Foreskin keratinocyte (primary cell): ENCODE measurements at places on chromosomes 1 and 21. TPM values are rescaled to one million over a fixed set of nuclear protein-coding genes. Genes with fewer than 3 reads are reported as not detected.

The PDC gene
- not detected in 2 replicates for total RNA-seq

The PKLR gene
- 0.03 and 0.14 TPM in 2 replicates for total RNA-seq

The SH3BGR gene
- 1.3 and 1.6 TPM in 2 replicates for total RNA-seq

The CASQ1 gene
- total RNA-seq: not detected in 2 replicates

The WDR77 gene
- 66.6 and 74.0 TPM in 2 replicates for total RNA-seq

The GRIK1 gene
- total RNA-seq: not detected in 2 replicates

The FAM3B gene
- total RNA-seq: not detected in 2 replicates

The LYPD8 gene
- total RNA-seq: not detected in 2 replicates

The S100A1 gene
- total RNA-seq: not detected in 2 replicates

The BEST4 gene
- 0.14 TPM in 1 of 2 replicates, not detected in the other for total RNA-seq

The KCNA2 gene
- not detected in 2 replicates for total RNA-seq

The GFI1 gene
- 0.07 and 0.10 TPM in 2 replicates for total RNA-seq

DNA sequence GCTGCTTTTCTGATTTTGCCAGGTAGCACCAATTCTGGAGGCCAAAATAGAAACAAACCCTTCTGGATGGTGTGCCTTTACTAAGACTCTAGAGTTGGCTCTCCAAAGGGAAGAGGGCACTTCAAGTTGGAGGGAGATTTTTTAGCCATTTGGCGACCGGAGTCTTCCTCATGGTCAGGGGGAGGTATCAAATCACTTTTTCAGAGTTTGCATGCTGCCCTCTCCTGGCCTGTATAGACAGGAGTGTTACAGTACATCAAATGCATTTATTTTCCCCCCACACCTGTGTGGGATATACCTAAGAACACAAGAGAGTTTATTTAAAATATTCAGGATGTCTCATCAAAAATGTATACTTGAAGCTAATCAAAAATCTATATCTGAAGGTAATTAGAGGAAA, 3.2 kb downstream of the GREM2 start:
- DNase-seq: no peak

DNA sequence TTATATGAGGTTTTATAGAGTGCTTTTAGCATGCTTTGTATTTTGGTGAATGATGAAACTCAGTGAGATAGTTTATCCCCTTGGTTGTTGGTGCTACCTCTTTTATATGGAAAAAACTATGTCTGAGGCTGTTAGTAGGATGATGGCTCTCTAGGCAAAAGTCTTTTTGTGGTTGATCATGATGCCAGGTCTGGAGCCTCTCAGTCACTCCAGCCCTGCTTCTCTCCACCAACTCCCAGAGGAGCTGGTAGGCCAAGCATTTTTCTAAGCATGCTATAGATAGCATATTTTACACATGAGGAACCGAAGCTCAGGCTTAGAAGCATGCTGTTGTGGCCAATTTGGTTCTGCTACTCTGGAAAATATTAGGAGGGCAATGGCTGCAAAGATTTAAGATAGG, 82.2 kb downstream of the FMN2 start:
- no peak for DNase-seq

DNA sequence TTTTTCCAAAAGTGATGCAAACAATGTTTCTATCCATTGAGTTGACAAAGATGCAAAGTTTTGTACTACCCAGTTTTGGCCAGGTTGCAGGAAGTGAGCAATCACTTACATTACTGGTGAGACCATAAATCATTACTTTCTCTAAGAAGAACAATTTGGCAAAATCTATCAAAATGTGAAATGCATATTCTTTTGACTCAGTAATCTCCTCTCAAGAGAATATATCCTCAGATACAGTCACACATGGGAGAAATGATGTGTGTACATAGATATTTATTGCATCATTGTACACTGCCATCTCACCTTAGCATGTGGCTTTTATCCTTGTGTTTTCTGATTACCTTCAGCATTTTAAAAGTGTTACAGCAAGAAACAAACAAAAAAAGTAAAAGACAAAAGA, 52.4 kb upstream of the FMO3 start:
- peak; percentile 48 for DNase-seq

- DNase-seq: no peak
Observed at GRCh38 chr1:79845936-79846335, 839.4 kb upstream of the ADGRL4 start.

DNA sequence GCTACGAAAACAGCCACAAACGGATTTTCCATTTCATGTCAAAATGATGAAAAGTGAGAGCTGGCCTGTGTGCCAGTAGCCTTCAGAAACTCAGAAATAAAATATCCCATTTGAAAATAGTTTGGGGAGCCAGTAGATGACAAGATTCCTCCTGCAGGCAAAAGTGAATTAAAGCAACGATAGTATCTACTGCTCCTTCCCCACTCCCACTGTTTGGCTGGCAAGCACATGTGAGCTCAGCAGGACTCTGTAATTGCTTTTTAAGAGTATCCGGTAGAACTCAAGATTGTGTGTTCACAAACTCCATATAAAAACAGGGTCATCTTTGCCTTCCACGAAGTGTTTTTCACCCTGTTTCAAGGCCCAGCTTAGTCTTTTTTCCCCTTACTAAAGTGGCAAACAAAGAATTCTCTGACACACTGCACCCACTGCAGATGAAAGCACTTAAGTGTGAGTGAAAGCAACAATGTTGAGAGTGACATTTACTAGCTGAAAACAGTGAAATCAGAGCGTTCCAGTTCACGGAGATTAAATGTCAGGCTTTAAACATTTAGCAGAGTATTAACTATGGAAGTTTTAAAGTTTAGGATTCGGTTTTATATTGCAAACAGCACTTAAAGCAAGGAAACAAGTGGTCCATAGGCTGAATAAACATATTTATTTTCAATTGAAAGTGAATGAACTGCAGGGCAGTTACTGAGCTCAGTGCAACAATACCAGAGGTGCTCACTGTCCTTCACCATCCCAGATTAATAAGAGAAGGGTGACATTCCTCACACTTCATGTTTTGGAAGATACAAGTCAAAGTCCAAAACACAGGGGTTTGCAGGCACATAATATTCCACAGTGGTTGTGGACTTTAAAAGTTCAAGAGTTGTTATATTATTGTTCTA, 70.0 kb downstream of the ALG14 start:
- no peak for DNase-seq

DNA sequence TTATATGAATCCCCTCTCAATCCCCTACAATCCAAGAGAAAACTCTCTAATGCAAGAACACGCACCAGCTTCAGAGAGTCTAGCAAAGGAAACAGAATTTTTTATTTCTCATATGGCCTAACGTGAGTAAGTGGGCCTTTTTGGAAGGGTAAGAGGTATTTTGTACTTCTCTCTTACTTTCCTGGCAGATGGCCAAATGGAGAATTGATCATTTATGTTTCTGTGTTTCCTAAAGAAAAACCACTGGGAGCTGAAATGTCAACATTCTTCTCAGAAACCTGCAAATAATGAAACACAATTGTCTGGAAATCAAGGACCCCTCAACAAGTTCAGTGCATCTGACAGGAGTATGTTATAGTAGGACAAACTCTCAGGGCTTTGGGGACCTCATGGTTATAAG, 176.4 kb upstream of the C8B start:
- no peak for DNase-seq

- no peak for DNase-seq
Observed at GRCh38 chr1:185355947-185356346, 38.9 kb upstream of the IVNS1ABP start.

- DNase-seq: no peak
Observed at GRCh38 chr1:56963667-56964066, 2.1 kb downstream of the C8B start.

GRCh38 chr1:31745946-31746670, 18.0 kb downstream of the ADGRB2 start:
- no peak for DNase-seq

DNA sequence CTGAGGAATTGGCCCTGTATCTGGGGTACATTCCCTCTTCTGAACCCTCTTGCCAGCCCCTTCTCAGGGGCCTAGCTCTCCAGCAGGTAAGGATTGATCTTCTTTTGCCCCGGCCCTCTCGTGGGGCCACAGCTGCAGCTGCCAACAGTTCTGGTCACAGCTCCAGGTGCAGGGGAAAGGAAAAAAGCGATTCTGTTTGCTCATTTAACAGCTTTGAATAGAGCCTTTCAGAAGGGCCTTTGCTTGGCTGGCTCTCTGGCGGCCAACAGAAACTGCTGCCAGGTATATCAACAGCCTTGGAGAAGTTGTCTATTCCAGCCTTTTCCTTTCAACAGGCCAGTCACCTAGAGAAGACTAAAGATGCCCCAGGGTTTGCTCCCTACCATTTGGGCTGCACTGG, 16.1 kb upstream of the FMOD start:
- DNase-seq: no peak

DNA sequence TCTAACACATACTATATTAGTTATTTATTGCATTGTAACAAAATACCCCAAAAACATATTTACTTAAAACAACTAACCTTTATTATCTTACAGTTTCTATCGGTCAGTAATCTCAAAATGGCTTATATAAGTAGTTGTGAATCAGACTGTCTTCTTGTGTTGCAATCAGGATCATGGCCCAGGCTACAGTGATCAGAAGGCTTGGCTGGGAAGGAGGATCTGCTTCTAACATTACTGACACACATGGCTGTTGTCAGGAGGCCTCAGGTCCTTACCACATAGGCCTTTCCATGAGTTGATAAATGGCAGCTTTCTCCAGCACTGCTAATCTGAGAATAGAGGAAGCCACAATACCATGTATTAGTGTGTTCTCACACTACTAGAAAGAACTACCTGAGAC, 33.7 kb downstream of the CFH start:
- no peak for DNase-seq

DNA sequence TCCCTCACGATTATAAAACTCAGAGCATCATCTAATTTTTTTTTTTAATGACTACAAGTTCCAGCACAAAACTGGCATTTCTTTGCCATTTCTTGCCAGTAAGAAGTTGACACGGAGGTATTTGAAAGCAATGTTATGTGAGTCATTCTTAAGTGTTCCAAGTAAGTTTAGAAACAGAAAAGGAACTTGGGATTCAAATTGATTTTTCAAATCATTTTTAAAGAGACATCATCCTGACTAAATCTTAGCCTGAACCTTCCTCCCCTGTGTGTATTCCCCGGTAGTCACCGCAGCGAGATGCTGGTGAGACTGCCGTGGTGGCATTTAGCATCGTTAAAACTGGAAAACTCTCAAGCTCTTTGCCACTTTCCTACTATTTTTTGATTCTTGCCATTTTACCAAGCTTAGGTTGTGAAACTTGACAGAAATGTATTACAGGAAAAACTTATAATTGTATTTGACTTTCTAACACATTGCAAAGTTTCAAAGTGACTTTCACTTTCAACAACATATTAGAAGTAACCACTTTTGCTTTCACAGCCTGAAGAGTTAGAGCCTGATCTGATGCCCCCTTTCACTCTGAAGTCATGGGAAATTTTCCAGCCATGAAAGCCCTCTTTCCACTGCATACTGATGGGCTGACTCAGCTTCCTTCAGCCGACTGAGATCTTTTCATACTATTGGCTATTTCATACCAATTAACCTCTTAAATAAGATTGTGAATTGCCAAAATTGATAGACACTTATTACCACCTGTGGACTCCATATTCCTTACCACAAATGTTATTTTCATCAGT, 61.4 kb downstream of the OLFML2B start:
- DNase-seq: peak; percentile 73

- no peak for DNase-seq
Observed at GRCh38 chr1:7363450-7363849, 407.6 kb upstream of the VAMP3 start.

DNA sequence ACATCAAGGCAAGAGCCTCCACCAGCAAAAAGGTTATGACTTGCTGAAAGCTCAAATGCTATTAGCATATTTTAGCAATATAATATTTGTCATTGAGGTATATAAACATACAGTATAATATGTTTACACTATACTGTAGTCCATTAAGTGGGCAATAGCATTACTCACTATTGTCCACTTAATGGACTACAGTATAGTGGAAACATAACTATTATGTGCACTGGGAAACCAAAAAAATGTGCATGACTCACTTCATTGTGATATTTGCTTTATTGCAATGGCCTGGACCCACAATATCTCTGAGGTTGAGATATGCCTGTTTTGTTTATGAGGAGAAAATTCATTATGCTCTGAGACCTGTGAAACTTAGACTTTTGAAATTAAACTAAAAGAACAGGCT, 300.0 kb downstream of the BARHL2 start:
- no peak for DNase-seq

DNA sequence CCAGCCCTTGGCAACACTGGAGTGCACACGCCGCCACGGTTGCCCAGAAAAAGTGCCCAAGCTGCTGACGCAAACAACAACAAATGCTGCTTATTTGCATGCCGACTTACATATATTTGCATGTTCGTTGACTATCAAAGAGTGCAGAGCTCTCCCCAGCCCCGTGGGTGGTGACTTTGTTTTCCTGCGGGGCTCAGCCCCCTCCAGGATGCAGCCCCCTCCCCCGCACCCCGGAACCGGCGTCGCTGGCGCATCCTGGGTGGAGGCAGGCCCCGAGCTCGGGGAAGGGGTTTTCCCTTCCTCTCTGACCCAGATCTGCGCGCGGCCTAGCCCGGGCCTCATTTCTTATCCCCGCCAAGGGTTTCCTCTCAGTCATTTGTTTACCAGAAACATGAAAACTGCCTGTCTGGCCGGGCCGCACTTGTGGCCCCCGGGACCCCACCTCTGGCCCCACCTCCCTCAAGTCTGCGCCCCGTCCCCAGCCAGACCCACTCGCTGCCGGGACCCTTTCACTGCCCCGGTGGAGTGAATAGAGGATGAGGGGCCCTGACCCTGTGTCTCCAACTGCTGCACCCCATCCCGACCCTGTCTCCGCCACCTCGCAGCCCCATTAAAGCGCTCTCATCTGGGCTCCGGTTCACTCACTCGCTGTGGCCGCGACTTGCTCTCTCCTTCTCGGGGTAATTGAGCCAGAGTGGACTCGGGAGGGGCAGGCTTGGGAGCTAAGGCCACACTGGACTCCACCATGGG, 5.5 kb downstream of the TNFRSF25 start:
- DNase-seq: no peak

DNA sequence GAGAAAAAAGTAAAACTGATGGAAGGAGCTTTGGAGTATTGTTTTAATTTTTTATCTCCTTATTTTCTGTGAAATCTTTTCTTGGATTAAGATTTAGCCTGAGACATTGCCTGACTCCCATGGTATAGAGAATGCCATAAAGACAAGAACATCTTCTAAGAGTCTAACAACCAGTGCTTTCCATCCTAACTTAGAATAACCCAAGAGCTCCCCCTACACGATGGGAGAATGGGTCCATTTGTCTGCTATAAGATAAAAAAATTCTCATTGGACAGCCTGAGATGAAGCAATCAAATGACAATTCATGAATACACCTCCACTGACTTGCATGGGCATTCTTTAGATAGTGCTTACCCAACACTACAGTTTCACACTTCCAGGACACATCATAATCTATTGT, 478.1 kb downstream of the TTLL7 start:
- DNase-seq: peak; percentile 7

DNA sequence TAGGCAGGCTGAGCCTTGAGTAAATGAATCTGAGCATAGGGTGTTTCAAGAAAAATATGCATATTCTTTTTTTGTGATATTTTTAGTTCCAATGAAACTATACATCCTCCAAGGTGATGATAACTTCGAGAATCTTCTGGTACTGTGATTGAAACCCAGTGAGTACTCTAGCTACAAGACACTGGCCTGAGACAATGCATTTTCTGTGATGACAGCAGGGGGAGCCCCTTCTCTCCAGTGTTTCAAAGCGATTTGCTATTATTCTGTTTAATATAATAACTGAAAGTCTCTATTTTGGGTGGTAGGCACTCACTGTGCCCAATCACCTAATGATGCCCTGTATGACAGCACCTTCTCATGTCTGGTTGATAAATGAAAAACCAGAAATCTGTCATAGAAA, 12.1 kb downstream of the IRF2BP2 start:
- DNase-seq: peak; percentile 30

- peak; percentile 57 for DNase-seq
Observed at GRCh38 chr1:97433094-97433823, 487.6 kb downstream of the DPYD start.

- peak; percentile 89 for DNase-seq
Observed at GRCh38 chr1:225508538-225509375, 80.9 kb upstream of the LBR start.
